T follicular helper cell (primary cell): ENCODE measurements at places on chromosomes 6 and 20.

DNA sequence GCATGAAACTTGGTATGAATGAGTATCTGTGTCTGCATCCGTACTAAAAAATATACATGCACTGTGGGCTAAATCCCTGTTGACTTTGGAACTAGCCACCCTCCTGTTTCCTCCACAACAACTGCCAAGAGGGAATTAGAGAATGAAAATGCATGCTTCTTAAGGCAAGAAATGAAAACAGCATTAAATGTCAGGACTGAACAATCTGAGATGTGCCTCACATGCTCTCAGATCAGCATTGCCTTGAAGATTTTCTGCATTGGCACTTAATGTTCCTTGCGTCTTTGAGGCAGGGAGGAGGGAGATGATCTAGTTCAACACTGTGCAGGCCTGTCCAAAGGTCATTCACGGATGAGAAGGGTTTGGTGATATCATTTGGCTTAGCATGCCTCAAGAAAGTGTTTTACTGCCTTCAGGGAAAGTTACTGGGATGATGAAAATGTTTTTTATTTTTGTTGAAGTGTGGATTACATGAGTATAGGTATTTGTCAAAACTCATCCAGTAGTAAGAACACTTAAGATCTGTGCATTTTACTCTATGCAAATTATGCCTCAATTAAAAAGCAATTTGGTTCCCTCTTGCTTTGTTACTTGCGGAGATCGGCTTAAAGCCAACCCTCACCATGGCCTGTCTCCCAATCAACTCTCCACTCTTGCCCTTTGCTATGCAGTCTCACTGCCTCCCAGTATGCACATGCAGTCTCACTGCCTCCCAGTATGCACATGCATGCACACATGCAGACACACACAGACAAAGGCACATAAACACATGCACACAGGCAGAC is 47.5 kb upstream of the RIN2 start:
- no peak for DNase-seq

DNA sequence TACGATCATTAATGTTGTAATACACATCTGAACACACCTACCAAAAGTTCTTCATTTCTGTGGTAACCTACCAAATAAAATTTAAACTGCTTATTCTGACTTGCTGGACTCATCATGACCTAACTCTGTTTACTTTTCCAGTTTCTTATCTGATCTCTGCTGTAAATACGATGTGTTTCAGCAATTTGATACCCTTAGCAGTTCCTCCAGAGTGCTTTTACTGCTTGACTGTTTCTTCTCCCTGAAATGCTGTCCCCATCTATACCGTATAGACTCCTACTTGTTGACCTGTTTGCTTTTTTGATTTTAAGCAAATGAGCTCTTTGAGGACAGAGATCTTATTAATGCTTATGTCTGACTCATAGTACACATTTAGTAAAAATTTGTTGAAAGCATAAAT is 119.5 kb downstream of the SCAF8 start:
- no peak for DNase-seq

DNA sequence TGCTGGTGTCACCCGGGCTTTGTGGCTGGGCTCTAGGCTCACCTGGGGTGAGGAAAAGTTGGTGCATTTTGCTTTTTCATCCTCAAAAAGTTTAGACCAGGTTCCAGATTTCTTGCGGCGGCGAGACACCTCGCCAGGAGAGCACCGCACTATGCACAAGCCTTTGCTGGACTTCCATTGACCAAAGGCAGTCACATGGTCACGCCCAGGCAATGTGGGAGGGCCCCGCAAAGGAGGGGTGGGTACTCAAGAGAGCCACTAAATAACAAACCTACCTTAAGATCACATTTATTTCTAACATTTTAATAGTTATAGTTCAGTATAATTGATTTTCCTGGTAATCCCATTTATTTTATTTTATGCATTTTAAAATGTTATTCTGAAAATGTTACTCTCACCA is 3.0 kb upstream of the KIF16B start:
- no peak for DNase-seq

- DNase-seq = no peak
Observed at GRCh38 chr6:131936156-131936555, 15.0 kb downstream of the CCN2 start.

GRCh38 chr6:70507161-70507560 is 59.6 kb upstream of the SDHAF4 start:
- no peak for DNase-seq

- DNase-seq = no peak
Observed at GRCh38 chr20:843912-844311, 10.4 kb downstream of the FAM110A start.

- no peak for DNase-seq
Observed at GRCh38 chr6:163355426-163355991, 59.0 kb upstream of the QKI start.

DNA sequence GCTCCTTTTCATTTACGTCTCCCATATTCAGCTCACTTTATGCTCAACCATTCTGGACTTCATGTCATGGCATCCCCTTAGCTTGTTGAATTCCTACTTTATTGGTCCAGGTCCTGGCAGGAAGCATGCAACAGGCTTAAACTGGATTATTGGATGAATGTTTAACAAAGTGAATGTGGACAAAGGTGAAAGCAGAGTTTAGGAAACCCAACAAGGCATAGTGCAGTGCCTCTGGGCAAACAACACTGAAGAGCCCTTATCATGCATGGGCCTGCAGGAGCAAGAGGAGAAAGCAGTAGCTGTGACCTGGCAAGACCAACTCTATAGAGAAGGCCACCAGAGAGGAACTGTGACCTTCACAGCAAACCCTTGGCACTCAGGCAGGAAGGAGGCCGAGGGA is 5.3 kb upstream of the ANKRD66 start:
- DNase-seq = no peak

DNA sequence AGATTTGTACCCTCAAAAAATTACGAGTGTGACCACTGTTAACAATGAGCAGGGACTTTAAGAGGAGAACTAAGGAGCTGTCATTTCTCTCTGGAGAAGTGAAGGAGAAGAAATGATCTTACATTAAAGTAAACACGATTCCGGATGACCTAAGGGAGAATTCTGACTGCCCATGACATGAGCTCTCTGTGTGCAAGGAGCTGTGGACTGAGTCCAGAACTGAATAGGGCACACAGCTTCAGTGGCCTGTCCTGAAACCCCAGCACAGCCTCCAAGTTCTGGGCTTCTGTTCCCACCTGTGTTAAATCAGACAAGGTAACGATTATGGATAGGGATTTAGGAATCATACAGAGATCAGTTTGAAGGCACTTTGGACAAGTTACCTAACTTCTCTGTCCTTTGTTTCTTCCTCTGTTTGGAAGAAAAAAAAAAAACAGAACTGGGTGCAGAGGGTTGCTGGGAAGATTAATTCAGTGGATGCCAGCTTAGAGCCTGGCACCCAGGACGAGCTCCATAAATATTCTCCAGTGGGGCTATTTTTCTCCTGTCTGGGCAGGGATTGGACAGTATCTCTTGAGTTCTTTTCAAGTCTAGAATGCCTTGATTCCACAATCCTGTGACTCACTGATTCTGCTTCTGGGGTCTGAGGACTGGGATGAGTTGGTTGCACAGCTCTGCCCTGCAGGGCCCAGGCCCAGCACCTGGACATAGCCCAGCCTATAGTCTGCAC is 65.7 kb downstream of the MRPL14 start:
- no peak for DNase-seq

DNA sequence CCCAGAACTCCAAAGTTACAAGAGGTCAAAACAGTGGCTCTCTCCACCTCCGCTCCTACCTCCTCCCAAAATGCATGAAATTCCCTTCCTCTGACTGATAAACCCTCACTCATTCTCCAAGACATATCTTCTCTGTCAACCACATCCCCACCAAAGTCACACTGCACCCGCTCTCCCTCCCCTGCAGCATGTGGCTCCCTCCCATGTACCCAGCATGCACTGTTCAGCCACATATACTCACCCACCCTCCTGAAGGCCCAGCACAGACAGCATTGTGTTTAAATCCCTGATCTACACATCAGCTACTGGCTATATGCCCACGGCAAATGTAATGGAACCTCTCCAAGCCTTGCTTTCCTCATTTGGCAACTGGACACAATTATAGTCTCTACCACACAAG is 5.5 kb upstream of the POU5F1 start:
- DNase-seq = no peak

GRCh38 chr6:144127097-144127496 is 23.2 kb upstream of the STX11 start:
- DNase-seq = no peak

DNA sequence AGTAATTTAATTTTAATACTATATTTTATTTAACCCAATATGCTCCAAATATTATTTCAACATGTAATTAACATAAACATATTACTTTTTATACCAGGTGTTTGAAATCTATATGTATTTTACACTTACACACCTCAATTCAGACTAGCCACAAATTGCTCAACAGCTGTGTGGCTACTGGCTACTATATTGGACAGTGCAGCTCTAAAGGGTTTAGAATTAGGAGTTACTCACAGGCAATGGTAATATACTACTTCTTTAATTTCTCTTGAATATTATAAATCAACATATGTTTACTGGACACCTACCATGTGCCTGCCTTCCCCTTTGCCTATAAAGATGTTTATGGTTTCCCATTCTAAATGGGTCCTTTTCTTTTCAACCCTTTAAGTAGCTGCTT is 2.3 kb downstream of the MTRF1L start:
- no peak for DNase-seq

DNA sequence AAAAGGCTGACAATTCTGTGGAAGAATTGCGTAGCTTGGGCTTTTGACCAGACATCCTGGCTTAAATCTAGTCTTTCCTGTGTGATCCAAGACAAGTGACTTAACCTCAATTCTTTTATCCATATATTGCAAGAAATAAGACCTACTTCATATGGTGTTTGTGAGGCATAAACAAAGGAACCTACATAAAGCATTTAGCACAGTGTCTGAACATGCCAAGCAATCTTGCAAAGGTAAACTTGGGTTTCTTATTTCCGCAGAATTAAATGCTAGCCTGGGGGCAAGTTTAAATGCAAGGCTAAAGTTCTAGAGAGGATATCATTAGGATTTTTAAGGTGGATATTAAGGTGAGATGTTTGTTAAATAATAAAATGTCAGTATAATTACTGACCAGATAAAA is 47.9 kb downstream of the HDDC2 start:
- DNase-seq = no peak

DNA sequence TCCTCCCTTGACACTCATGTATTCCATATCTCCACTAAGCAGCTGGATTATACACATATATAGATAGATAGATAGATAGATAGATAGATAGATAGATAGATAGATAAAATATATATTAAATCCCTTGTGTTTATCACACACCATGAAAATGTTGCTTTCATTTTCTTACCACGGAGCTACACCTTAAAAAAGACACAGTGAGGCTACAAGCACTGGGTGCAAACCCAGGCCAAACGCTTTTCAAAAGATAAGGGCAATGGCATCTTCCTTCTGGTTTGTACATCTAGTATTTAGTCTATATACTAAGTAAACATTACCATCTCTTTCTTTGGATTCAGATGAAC is 377.1 kb downstream of the ESR1 start:
- DNase-seq = no peak

- no peak for DNase-seq
Observed at GRCh38 chr20:63362436-63363009, 1.4 kb upstream of the CHRNA4 start.

DNA sequence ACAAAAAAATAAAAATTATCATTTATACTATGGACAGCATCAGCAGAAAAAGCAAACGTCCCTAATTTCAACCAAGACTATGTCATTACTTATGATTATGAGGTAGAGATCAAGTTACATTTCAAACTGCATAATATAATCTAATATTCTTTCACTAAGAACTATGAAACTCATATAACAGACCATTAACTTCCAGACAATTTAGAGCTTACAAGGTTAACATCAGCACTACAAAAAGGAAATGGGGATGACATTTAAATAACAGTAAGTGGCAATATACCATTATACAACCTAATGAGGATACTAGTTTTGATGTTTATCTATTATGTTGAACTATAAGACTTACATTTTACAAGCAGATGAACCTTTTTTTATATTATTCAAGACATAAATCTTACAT is 261.0 kb upstream of the THEMIS start:
- DNase-seq = no peak

DNA sequence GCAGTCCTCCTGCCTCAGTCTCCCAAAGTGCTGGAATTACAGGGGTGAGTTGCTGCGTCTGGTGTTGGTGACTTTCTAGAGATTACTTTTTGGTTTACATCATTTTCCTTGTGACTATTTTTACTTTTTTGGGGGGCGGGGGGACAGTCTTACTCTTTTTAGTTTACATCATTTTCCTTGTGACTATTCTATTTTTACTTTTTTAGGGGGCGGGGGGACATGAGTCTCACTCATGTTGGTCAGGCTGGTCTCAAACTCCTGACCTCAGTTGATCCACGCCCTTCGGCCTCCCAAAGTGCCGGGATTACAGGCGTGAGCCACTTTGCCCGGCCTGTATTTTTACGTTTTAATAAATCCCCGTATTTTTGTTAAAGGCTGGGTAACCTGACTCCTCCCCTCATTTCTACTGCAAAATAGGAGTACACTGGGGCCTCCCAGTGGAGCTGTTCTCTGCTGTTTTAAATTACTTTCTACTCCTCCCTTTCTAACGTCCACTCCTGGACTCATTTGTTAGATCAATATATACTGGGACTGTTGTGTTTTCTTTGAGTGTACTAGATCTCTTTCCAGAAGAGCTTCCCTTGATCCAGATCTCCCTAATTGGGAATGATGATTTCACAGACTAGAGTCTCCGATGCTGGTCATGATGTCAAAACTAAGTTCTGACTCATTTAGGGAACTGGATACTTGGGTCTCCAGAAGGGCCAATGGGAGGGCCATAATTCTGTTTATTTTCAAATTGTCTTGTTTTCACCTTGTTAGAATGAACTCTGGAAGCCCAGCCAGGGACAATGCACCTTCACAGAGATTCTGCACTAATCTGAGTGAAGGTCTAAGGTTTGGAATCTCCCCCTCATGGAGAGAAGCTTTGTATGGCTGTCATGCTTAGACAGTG is 9.2 kb downstream of the HSPA1B start:
- no peak for DNase-seq

GRCh38 chr6:136566851-136567250 is 16.6 kb upstream of the MAP7 start:
- DNase-seq = no peak

GRCh38 chr6:170452767-170453545 is 100.2 kb downstream of the PSMB1 start:
- no peak for DNase-seq

DNA sequence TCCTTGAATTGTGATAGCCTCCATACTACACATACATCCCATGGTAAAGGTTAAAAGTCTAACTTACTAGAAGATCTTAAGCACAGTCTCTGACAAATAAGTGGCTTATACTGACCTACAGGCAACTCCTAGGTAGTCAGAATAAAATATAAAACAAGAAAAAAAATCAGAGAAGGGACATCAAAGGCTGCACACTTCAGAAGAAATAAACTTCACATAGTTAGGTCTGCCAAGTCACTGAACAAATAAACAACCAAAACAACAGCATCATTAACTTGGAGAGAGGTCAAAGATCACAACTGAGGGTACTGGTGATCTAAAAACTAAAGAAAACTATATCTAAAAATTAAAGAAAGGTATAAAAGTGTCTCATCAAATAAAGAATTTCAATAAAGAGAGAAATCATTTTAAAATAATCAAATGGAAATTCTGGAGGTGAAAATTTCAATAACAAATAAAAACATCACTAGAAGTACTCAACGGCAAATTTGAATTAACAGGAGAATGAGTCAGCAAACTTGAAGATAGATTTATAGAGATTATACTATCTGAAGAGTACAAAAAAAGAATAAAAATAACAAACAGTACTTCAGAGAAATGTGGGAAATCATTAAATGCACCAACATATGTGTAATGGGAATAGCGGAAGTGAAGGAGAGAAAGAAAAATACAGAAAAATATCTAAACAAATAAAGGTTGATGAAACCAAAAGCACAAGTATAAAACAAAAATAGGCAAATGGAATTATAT is 88.0 kb upstream of the UST start:
- DNase-seq = no peak
